Mesothelial cell of epicardium (in vitro differentiated cells): ENCODE measurements at places on chromosomes 13 and 19. TPM values are rescaled to one million over a fixed set of nuclear protein-coding genes. Genes with fewer than 3 reads are reported as not detected.

The GIPR gene
- total RNA-seq, result 3.6 to 5.1 TPM (median 4.1 TPM) in 3 replicates

The ZNF431 gene
- total RNA-seq, result 39.4 to 41.5 TPM (median 39.9 TPM) in 3 replicates

DNA sequence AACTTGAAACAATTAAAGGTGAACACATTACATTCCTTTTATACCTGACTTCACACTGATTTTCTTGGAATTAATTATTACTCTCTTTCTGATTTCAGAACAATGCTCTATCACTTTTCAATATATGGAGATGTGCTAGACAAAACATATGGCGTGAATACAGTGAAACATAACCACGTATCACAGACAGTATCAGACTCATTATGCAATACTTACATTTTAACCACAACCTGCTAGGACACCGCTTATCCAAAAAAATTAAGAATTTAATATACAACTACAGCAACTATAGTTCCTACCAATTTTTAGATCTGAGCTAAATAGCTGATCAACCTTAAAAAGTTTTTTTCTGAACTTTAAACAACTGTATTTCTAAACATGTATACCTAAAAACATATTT lies 9.9 kb downstream of the HSPH1 start:
- no peaks in the 10 kb centered on the region for H3K4me1 ChIP-seq
- H3K36me3 ChIP-seq, result peaks cover 53% of the 10 kb centered on the region
- H3K27ac ChIP-seq, result no peak overlapping the region
- DNase-seq, result no peak
- no peaks in the 10 kb centered on the region for H3K27me3 ChIP-seq

- H3K27ac ChIP-seq, result peak overlapping the region; percentile 73
- no peaks in the 10 kb centered on the region for H3K27me3 ChIP-seq
- H3K36me3 ChIP-seq, result no peaks in the 10 kb centered on the region
- peak overlapping the region; percentile 24 for H3K4me3 ChIP-seq
Observed at GRCh38 chr19:1855040-1855827, 7.0 kb upstream of the REXO1 start.

DNA sequence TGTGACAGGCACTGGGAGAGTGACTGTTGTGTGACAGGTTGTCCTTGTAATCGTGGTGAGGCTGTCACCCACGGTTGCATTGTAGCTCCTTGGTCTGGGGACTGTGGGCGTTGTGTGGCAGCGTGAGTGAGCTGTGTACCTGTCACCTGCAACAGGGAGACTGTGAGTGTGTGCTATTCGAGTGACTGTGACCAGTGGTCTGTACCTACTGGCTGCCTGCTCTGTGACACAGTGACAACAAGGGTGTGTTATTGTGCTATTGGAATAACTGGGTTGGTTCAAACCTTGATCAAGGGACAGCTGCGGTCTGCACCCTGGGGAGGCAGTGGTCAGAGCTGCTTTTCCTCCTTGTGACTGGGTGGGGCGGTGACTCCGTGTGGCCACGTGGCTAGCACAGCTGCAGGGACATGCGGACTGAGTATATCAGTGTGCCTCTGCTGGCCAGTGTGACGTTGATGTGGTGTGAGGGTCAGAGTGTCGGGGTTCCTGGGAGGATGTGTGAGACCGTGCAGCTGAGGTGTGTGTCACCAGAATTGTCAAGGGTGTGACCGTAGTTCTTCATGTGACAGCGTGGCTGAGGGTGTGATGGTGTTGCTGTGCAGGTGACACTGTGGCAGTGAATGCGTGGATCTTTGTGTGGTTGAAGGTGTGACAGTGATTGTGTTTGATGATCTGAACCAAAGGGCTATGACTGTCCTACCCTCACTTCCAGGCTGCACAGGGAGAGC lies 10.1 kb upstream of the NFIX start:
- no peaks in the 10 kb centered on the region for H3K4me1 ChIP-seq
- H3K4me3 ChIP-seq, result no peak overlapping the region
- no peak overlapping the region for H3K27ac ChIP-seq
- peaks cover 32% of the 10 kb centered on the region for H3K27me3 ChIP-seq

GRCh38 chr19:22427960-22428913 lies 6.1 kb upstream of the ZNF98 start:
- no peaks in the 10 kb centered on the region for H3K4me1 ChIP-seq
- no peak for DNase-seq
- H3K27me3 ChIP-seq, result no peaks in the 10 kb centered on the region
- no peak overlapping the region for H3K4me3 ChIP-seq
- H3K27ac ChIP-seq, result no peak overlapping the region
- H3K36me3 ChIP-seq, result peaks cover 8% of the 10 kb centered on the region

- no peaks in the 10 kb centered on the region for H3K4me1 ChIP-seq
- peaks cover 5% of the 10 kb centered on the region for H3K27me3 ChIP-seq
- no peak overlapping the region for H3K27ac ChIP-seq
- no peaks in the 10 kb centered on the region for H3K36me3 ChIP-seq
Observed at GRCh38 chr13:51035469-51035868, 75.6 kb downstream of the C13orf42 start.

The SLC25A15 gene
- 11.0 to 13.2 TPM (median 12.2 TPM) in 3 replicates for total RNA-seq

The KLK6 gene
- 14.6 to 15.4 TPM (median 15.4 TPM) in 3 replicates for total RNA-seq

The C13orf46 gene
- 0.54 to 1.8 TPM (median 0.57 TPM) in 3 replicates for total RNA-seq

- H3K4me3 ChIP-seq, result no peak overlapping the region
- H3K4me1 ChIP-seq, result peaks cover 9% of the 10 kb centered on the region
- no peak overlapping the region for H3K27ac ChIP-seq
- peak; percentile 26 for DNase-seq
- peaks cover 21% of the 10 kb centered on the region for H3K27me3 ChIP-seq
Observed at GRCh38 chr19:383040-383439, 25.9 kb downstream of the C2CD4C start.

- peaks cover 38% of the 10 kb centered on the region for H3K36me3 ChIP-seq
- H3K27ac ChIP-seq, result no peak overlapping the region
- H3K4me3 ChIP-seq, result no peak overlapping the region
- no peak for DNase-seq
Observed at GRCh38 chr19:4430760-4431159, 26.8 kb downstream of the UBXN6 start.

- H3K4me3 ChIP-seq, result no peak overlapping the region
- H3K4me1 ChIP-seq, result peaks cover 48% of the 10 kb centered on the region
- no peak overlapping the region for H3K27ac ChIP-seq
- no peaks in the 10 kb centered on the region for H3K27me3 ChIP-seq
- no peak for DNase-seq
Observed at GRCh38 chr19:13160557-13160956, 10.3 kb downstream of the IER2 start.

GRCh38 chr13:95524264-95524901 lies 28.1 kb upstream of the CLDN10 start:
- H3K27ac ChIP-seq, result peak overlapping the region; percentile 30
- no peak for DNase-seq
- H3K27me3 ChIP-seq, result no peaks in the 10 kb centered on the region
- H3K4me1 ChIP-seq, result no peaks in the 10 kb centered on the region
- H3K36me3 ChIP-seq, result no peaks in the 10 kb centered on the region

The HIF3A gene
- total RNA-seq, result 164 to 175 TPM (median 165 TPM) in 3 replicates

DNA sequence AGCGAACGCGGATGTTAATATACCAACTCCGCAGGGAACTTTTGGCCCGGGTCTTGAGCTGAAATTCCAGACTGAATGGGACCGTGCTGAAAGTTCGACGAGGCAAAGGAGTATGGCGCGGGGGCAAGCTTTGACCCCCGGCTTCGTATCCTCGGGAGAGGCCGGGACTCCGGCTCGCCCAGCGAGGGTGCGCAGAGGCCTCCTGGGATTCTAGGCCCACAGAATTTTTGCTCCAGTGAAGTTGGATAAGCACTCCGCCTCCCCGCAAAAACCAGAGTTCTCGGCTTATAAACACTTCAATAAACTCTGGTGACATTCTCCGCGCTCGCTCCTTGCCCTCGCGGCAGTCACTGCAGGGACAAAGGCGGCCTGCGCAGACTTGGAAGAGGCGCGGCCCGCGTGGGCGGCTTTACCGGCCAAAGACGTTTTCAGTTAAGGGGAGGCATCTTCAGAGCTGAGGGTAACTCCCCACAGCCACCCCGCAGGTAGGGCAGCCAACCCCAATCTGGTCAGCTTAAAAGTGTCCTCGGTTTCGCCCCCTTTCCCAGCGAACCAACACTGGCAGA lies 112.6 kb downstream of the KCNRG start:
- H3K4me3 ChIP-seq, result peak overlapping the region; percentile 66
- no peaks in the 10 kb centered on the region for H3K36me3 ChIP-seq
- no peak for DNase-seq
- H3K27me3 ChIP-seq, result peaks cover 80% of the 10 kb centered on the region

The GIPC1 gene
- 108 to 111 TPM (median 111 TPM) in 3 replicates for total RNA-seq

The DNMT1 gene
- total RNA-seq, result 110 to 115 TPM (median 112 TPM) in 3 replicates

DNA sequence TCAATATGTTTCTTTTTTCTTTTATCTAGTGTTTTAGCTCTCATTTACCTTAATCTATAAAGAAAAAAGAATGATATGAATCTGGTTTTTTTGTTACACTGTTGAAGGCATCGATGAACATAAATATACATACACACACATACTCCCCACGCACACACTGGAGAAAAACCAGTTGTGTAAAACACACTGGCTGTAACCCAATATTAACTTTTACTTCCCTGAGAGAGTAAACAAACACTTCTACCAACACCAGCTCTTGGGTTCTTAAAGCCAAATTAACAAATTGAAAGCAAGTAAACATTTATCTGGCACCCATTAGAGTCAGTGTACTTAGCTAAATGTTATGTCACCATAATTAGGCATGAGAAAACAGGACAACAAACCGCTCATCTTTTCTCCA lies 145.7 kb downstream of the ABCC4 start:
- no peak for DNase-seq
- no peak overlapping the region for H3K4me3 ChIP-seq
- H3K27ac ChIP-seq, result no peak overlapping the region

DNA sequence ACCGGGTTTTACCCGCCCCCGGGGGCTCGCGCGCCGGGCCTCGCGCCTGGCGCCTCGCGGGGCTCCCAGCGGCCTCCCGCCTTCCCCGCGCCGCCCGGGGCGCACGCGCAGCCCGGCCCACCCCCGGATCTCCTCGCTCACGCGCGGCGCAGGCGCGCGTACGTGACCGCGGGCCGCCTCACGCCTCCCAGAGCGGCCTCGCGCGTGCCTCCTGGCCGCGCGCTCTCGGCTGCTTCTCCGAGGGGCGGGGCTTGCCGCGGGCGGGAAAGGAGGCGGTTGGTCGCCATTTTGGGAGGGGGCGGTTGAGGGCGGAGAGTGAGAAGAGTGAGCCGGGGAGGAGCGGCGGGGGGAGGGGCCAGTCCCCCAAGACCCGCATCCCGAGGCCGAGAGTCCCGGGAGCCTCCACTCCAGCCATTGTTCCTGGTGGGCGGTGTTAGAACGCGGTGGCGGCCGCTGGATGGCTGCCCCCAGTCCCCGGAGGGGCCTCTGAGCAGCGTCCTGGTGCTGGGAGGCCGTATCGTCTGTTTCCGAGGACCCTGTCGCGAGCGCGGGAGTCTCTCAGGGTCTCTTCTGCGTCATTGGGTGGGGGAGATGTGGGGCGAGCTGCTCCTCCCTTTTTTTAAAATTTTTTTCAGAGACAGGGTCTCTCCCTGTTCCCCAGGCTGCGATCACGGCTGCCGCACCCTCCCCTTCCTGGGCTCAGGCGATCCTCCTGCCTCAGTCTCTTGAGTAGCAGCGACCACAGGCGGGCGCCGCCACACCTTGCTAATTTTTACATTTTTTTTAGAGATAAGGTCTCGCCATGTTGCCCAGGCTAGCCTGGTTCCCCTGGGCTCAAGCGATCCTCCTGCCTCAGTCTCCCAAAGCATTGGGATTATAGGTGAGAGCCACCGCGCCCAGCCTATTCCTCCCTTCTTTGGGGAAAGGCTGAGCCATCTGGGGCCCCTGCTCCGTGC lies at the start of gene ZNF541:
ZNF541 (minus strand) TSS at position 78 of the 956 bp plus-strand sequence. CDS start 17,292 bp downstream, outside the sequence.
- no peak within 1 kb of the TSS for H3K4me3 ChIP-seq
- no peak for DNase-seq
- no peak within 1 kb of the TSS for H3K27ac ChIP-seq
- H3K27me3 ChIP-seq, result no peaks in the 10 kb centered on the region
- H3K4me1 ChIP-seq, result no peaks in the 10 kb centered on the region
- H3K36me3 ChIP-seq, result no peaks in the 10 kb centered on the region

GRCh38 chr19:18995804-18996241 lies 37.5 kb downstream of the SUGP2 start:
- H3K27me3 ChIP-seq, result no peaks in the 10 kb centered on the region
- H3K4me1 ChIP-seq, result no peaks in the 10 kb centered on the region
- peak; percentile 42 for DNase-seq
- H3K36me3 ChIP-seq, result peaks cover 18% of the 10 kb centered on the region

GRCh38 chr19:55345818-55346724 lies 6.4 kb downstream of the KMT5C start:
- no peak overlapping the region for H3K4me3 ChIP-seq
- H3K27ac ChIP-seq, result no peak overlapping the region
- peaks cover 28% of the 10 kb centered on the region for H3K4me1 ChIP-seq
- DNase-seq, result no peak
- H3K27me3 ChIP-seq, result peaks cover 3% of the 10 kb centered on the region

DNA sequence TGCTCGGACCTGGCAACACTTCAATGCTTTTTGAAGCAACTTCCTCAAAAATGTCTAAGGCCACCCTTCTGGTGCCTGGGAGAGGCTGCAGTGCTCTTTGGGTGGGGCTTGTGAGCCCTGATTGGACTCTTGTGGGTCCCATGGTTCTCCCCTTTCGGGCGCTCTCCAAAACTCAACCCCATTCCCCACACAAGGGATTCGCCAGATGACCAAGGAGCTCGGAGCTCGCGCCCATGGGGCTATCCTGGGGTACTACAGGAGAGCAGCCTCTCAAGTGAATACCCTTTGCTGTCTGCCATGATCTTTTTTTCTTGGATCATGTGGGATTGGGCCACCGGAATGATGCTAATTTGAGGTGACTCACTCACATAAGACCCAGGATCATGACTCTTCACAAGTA lies 29.7 kb upstream of the KL start:
- no peaks in the 10 kb centered on the region for H3K36me3 ChIP-seq
- H3K27me3 ChIP-seq, result peaks cover 21% of the 10 kb centered on the region
- peaks cover 22% of the 10 kb centered on the region for H3K4me1 ChIP-seq
- H3K4me3 ChIP-seq, result no peak overlapping the region

DNA sequence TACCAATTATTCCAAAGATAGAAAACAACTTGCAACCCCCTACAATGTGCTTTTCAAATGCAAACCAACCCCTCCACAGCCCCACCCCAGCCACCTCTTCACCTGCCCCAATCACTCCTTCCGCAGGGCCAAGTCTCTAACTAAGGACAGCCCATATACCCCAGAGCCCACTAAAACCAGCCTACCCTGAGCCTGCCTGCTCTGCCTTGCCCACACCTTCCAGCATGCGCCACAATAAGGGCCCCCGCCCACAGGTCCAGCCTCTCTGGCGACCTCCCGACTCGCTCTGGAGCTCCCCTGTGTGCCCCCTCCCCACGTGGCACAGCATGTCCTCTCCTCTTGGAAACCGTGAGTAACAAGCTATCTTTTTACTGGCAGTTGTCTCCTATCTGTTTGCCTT lies 42.8 kb upstream of the MEDAG start:
- H3K36me3 ChIP-seq, result no peaks in the 10 kb centered on the region
- no peak for DNase-seq
- H3K27ac ChIP-seq, result peak overlapping the region; percentile 99
- H3K4me3 ChIP-seq, result no peak overlapping the region
- no peaks in the 10 kb centered on the region for H3K27me3 ChIP-seq
- peaks cover 76% of the 10 kb centered on the region for H3K4me1 ChIP-seq
